ENCODE measurements at places on chromosomes 4 and X.

DNA sequence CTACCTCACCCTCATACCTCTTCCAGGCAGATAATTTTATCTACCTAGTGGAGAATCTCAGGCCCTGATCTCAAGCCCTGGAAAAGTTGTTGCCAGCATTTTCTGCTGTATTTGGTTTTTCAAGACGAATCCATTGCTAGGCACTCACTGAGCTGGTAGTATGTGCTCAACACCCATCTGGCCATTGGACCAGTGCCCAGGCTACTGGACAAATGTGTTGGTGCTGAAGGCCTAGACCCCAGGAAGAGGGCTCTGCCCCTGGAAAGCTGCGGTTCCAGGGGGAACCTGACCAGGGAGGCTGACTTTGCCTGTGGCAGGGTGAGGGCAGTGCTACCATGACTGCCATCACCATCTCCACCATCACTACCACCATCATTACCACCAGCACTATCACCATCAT is 72.4 kb downstream of the PSAPL1 start:
- no peak for DNase-seq

GRCh38 chrX:26915064-26915463 is 548.1 kb downstream of the PPP4R3C start:
- no peak for DNase-seq

DNA sequence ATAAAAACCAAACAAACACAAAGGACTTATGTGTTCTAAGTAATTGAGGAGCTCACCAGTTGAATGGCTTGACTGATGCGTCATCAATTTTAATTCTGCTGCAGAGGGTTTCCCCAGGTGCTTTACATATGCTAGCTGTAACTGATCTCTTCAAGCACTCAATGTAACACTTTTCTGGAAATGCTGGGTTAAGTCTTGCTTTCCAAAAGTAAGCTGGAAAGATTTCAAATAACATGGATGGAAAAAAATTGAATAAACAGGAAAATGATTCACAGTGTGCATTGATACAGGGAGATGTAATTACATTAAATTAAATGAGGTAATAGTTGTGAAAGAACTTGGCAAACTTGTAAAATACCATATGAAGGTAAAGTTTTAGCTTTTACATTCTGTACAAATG is 186.7 kb upstream of the WDFY3 start:
- DNase-seq, result no peak

DNA sequence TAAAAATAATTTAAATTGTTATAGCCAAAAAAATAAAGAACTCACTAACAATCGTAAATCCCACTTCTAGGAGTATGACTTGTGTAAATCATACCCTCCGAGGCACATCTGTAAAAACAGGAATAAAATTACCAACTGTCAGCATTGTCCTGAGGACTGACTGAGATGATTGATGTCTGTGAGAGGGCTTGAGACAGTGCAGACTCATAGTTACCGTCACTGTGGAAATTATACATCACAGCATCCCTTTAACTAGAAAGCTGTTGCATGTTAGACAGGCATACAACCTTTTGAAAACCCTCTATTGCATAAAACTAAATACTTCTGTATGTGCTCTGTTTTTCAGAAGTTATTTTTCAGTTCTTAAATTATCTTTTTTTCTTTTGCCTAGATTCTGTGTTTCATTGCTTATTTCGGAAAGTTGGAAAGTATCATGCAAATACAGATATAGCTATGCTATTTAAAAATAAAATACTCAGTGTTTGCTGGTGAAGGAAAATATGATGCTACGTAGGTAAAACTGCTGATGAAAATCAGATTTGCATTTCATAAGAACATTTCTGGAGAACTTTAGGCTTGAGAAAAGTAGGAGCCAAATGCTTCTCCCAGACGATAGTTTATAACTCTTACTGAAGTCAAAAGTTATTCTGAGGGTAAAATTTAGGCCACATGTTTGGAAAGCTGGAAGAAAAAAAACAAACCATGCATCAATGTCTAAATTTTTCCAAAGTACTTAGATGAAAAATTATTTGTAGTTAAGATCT is 13.6 kb upstream of the RBPJ start:
- no peak for DNase-seq
